SK-N-SH treated with all-trans-retinoic acid at 6 μM for 48 hours (cell line): ENCODE measurements at places on chromosomes 5 and 9.

DNA sequence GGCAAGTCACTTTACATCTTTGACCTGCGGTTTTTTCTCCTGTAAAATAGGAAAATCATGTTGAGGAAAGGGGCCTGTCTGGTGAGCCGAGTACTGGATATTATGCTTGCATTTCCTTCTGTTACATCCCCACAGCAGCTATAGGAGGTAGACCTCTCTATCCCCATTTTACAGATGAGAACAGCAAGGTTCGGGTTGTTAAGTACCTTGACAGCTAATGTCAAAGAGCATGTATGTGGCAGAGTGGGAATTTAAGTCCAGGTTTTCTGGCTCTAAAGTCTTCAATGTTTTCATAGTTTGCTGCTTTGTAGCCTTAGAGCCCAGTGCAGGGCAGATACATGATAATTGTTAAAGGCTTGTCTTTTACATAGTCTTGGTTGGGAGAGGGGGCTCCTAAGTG lies 2.8 kb downstream of the TMEM268 start:
- ATAC-seq, result no peak

- peak; percentile 9; the same call in 1 of the 3 replicates for ATAC-seq
Measured at GRCh38 chr5:57776035-57776434, 293.4 kb upstream of the ACTBL2 start.

DNA sequence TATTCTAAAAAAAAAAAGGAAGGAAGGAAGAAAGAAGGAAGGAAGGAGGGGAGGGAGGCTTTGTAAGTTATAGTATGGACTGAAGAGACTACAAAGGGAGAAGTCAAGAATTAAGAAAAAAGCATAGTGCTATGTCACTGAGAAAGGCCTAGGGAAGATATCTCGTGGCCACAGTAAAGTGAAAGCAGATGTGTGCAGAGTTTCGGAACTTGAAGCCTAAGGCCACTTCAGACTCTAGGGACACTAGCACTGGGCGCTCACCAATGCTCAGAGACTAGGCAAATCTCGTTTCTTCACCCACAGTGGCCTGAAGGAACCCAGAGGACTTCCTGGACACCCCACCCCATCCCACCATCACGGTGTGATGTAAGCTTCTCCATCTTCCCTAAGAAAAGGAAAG lies 181.4 kb upstream of the TRPM3 start:
- ATAC-seq, result no peak

- no peak for ATAC-seq
Measured at GRCh38 chr9:122151267-122151828, 8.2 kb downstream of the NDUFA8 start.

- no peak for ATAC-seq
Measured at GRCh38 chr5:127609957-127610356, 38.9 kb upstream of the CTXN3 start.

DNA sequence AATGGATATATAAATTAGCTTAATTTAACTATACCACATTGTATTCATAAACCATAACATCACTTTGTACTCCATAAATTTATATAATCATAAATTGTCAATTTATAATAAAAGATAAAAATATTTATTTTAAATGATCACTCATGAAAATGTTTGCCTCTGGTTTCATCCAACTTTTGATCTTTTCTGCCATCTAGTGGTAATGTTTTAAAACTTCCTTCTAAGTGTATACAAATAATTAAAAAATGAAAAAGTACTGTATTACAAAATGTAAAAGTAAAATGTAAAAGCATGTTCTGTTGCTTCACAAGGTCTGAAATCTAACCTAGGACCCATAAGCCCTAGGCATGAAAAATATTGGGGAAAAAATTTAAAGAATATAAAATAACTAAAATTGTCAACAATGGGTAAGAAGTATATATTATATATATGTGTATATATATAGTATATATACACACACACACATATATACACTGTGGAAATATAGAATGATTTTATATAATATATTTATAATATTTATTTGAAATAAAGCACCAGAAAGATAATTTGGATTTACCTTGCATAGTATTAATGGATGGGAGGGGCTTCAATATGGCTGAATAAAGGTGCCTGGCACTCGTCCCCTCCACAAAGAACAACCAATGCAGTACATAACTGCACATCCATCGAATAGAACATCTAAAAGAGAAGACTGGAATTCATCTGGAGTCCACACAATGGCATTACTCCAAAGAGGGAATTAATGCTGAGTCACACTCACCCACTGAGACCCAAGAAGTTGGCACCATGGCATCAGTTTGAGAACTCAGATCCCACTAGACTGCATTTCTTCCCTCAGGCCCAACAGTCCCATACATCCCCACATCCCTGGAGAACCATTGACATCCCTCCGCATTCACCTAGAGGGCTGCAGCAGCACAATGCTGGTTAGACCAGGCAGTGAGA lies 32.5 kb downstream of the ANXA1 start:
- no peak; the same call in 2 of the 3 replicates for ATAC-seq

DNA sequence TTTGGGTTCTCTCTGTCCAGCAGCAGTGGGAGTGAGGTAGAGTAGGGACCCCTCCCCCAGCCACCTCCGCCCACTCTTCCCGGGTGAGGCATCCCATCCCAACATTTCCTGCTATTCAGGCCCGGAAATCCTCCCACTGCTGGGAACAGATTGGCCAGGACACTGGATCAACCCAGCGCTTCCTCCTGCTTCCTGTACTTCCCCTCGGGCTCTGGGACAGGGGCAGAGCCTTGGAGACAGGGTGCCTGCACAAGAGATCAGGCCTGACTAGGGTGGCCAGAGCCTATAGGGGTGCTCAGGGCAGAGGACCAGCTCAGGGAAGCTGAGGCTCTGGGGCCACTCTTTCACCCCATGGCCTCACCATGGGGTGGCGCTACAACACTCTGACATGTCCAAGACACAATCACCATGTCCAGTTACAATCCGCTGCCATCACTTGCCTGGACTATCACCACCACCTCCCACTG lies 14.5 kb downstream of the SH2D3C start:
- peak; percentile 75 for ATAC-seq

- ATAC-seq, result peak; percentile 47
Measured at GRCh38 chr5:69450116-69450515, 35.2 kb downstream of the MARVELD2 start.

GRCh38 chr9:31916591-31917241 lies 467.7 kb upstream of the ACO1 start:
- ATAC-seq, result no peak

- ATAC-seq, result no peak
Measured at GRCh38 chr9:12697719-12698118, 4.5 kb downstream of the TYRP1 start.

DNA sequence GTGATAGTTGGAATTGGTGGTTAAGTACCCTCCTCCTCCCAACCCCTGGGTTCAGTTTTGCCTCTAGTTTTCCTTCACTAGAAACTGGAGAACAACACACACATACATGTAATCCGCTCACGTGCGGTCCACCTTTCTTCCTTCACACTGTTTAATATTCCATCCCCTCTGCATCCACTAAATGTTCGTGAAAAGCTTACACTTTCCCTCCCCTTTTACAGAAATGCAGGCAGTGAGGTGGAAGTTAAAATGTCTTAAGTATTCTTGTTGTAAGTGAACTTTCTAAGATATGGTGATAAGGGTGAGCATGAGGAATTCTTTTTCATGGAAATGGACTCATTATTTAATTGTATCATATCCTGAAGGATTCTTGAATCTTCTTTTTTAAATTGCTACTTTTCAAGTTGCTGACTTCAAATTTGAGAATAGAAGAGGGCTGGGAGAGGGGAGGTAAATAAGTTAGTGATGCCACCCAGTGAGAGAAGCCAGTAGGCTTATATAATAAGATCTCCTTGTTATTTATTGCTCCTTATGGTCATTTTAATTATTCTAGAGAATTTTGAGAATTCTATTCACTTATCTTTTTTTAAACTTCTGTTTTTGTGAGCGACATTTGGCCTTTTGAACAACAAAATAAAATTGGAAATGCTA lies 90.2 kb downstream of the TLE4 start:
- ATAC-seq, result peak; percentile 64

- no peak for ATAC-seq
Measured at GRCh38 chr5:125109816-125110215, 363.4 kb upstream of the ZNF608 start.

DNA sequence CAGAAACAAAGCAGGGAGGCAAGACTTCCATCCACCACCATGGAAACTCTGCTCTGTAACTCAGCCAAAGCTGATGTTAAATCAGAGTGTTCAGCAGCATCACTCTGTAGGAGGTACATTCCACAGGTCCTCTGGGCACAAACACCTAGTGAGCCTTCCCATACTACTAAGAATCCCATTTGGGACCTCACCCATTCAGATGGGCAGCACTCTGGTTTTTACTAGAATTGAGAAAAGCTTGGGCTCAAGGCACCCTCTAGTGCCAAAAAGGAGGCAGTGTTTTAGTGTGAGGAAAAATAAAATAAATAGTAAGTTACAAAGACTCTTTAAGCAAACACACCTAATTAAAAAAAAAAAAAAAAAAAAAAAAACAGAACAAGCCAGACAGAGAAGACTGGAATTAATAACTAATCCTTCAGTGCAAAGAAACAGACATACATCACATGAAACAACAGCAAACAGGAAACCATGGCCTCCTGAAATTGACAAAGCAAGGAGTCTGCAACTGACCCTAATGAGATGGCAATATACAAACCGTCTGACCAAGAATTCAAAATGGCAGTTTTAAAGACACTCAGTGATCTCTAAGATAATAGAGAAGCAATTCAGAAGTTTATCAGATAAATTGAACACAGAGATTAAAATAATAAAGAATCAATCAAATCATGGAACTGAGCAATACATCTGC lies 159.5 kb downstream of the GNA14 start:
- peak; percentile 79 for ATAC-seq

DNA sequence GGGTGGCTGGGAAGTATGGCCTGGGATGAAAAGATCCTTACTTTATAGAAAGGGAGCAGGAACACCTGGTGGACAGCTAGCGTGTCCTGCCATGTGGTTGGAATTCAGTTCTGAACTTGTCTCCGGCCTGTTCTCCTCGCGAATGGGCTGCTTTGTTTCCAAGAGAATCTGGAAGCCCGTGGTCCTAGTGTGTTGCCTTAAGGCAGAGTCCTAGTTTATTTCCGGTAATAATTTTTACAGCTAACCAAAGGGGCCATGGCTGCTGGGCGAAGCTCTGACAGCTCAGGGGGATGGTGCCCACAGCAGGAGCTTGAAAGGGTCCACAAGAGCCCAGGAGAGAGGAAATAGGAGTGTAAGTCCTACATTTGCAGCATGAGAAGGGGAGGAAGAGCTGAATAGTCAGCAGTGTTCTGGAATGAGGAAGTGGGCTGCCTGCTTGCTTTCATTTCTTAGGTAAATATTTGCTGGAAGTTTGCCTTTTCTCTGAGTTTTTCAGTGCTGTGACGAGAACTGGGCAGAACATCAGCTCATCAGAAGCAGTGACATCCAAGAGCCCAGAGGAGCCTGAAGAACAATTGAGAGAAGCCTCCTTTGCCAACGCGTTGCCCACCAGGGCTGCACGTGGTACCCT lies 13.1 kb upstream of the IGFBPL1 start:
- no peak for ATAC-seq

DNA sequence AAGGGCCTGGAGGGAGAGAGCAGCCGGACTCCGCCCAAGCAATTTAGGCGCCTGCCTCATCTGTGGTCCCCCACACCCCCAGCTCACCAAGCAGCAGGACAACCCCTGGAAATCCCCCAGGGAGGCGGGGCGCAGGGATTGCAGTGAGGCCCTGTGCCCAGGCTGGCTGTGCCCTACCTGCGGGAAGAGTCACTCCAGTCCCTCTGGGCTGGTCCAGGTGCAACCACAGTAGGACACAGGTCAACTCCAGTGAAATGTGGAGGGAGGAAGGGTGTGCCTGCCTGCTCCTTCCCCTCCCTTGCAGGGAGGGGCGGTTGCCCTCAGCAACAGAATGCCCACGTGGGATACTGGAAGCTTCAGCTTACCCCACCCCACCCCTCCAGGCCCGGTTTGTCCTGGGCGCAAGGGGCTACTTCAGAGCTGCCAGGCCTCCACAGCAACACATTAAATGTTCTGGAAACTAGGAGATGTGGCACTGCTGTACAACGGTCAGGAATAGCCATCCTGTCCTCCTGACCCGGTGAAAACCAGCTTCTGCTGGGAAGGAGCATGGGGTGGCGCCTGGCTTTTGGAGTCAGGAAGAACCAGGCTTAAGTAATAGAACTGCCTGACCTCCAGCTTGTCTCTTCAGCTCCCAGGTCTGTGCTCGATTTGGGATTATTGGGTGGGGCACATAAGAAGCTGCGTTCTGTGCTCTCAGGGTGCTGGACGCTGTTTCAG lies 22.5 kb downstream of the ABO start:
- no peak for ATAC-seq

- no peak for ATAC-seq
Measured at GRCh38 chr9:132646726-132647125, 23.1 kb downstream of the DDX31 start.

DNA sequence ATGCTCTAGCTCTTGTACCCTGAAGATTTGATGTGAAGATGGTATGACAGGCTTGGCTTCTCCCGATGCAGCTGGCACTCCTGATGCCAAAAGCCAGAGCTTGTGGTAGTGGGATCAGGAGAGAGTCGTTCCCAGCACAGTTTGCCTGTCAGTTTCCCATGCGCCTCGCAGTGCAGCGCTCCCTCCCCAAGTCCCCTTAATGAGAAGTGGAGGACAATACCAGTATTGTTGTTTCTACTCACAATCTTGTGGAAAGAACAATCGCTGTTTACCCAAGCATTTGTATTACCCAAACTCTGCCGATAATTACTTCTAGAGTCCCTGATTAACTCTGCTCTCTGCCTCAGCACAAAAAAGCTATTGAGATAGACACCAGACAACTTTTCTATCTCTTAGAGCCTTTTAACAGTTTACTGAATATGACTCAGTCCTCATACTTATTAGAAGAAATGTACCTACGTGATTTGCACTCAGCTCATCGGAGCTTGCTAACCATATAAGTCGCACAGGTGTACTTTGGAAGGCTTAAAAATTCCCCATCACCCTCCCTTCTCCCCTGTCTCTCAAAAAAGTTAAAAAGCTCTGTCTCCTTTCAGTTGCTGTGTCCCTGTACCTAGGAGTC lies 283.2 kb upstream of the TMEM161B start:
- no peak for ATAC-seq

- no peak for ATAC-seq
Measured at GRCh38 chr9:117046666-117047327, 359.7 kb downstream of the TRIM32 start.

GRCh38 chr9:77218612-77219011 lies 41.3 kb downstream of the VPS13A start:
- ATAC-seq, result peak; percentile 85

DNA sequence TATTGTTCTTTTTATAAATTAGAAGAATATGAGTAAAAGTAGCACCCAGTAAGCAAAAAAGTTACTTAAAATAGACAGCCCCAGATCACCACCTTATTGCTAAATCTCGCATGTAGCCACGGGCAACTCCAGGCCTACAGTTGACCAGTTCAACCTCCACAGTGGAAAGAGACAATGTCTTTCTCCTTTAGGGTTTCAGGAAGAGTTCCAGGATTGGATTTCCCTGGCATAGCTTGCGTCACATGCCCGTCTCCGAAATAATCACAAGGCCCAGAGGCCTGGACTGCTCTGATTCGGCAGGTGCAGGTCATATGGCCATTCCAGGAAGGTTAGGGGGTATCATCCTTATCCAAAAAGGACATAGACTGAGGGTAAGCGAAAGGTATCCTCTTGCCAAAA lies 9.9 kb upstream of the PFDN1 start:
- ATAC-seq, result no peak

- ATAC-seq, result peak; percentile 100
Measured at GRCh38 chr5:174419540-174420132, 304.7 kb upstream of the MSX2 start.
